ENCODE measurements at places on chromosomes 5 and 9.

GRCh38 chr5:44266882-44267576 is 122.2 kb downstream of the FGF10 start:
- no peak for DNase-seq

DNA sequence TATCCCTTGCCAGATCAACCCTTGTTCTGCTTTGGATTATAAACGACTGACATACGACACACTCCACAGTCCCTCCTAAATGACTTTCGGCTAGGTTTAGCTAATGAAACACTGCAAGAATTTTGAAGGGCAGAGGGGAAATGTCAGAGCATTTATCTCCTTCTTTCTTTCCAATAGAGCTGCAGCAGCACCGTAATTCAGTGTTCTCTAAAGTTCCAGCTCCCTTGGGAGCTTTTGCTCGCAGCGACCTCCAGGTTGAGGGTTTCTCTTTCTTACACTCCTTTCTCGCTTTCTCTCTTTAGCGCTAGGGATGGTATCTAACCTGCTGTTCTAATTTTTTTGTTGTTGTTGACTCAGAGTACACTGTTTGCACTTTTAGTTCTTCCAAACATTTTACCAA is 467.1 kb upstream of the ST8SIA4 start:
- DNase-seq, result no peak

DNA sequence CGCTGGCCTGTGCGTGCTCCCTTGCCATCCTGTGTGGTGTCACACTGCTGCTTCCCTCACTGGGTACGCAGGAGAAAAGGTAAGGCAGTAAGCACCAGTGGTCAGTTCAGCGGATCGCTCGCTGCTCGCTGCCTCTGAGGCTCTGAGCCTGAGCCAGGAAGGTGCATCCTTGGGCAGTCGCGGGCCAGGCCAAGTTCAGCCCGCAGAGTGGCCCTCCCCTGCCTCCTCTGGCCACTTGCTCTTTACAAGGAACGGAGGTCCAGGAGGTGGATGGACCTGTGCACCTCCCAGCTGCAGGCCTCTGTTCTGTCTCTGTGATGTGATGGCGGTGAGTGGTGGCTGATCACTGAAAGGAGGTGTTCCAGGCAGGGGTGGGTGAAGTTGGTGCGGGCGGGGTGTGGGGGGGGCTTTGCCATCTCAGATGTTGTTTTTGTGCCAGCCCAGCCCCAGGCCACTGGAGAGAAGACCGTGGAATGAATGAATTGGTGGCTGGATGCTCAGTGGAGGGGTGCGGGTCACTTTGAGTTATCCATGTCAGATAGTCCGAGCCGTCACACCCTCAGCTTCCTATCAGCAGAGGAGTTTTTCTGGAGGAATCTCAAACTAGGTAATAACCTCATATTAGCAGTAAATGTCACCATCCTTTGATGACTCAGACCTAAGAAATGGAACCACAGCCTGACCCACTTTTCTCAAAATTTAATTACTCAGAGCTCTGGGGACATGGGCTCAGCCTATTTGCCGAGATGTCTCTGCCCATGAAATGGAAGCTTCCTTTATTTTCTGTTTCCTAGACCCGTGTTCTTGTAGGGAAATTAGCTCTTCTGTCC is 7.3 kb downstream of the COL5A1 start:
- DNase-seq, result peak; percentile 90

GRCh38 chr5:84303315-84303714 is 81.4 kb downstream of the EDIL3 start:
- DNase-seq, result peak; percentile 37

DNA sequence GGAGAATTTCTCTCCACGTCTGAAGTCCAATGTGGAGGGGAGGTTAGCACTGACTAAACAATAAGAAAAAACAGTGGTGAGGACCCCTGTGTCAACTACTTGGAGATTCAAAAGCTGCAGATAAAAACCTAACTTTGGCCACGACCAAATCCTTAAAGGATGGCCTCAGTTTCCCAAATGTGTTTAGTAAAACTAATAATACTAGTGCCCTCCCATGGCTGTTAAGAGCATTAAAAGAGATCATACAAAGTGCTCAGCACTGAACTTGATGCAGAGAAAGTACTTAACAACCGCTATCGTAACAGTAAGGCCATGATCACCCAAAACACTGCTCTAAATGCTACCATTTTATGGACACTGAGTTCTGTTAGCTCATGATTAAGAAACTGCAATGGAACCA is 288.4 kb downstream of the EBF1 start:
- DNase-seq, result no peak

- DNase-seq, result no peak
These were observed 151.7 kb downstream of the TTC39B start for GRCh38 chr9:15155323-15155722.

- peak; percentile 81 for DNase-seq
These were observed 102.1 kb upstream of the RANBP3L start for GRCh38 chr5:36403632-36404311.

DNA sequence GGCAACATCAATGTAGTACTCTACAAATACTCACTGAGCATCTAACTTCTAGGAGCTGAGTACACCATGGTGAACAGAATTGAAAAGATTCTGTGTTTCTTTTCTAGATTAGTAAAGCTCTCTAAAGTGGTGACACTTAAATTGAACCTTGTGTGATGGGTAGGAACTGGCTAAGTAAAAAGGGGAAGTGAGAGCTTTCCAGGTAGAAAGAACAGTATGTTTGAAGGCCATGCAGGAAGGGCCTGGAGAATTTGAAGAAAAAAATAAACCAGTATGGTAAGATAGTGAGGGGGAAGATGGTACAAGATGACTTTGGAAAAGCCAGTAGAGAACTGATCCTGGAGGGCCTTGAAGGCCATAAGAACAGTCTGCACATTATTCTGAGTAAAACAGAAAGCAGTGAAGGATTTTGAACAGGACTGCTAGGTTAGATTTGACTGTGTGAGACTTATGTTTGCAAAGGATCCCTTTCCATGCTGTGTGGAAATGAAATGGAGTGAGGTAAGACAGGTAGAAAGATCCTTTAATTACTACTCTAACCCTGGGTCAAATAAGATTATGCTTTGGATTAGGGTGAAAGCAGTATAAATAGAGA is 46.7 kb upstream of the UBQLN1 start:
- no peak for DNase-seq

- no peak for DNase-seq
These were observed 79.6 kb downstream of the PRKACG start for GRCh38 chr9:68934329-68934644.

GRCh38 chr9:6978591-6978990 is 220.8 kb downstream of the KDM4C start:
- DNase-seq, result no peak

- no peak for DNase-seq
These were observed 71.4 kb upstream of the STARD4 start for GRCh38 chr5:111583758-111584203.

GRCh38 chr5:149853331-149853648 is 91.3 kb downstream of the PDE6A start:
- no peak for DNase-seq

DNA sequence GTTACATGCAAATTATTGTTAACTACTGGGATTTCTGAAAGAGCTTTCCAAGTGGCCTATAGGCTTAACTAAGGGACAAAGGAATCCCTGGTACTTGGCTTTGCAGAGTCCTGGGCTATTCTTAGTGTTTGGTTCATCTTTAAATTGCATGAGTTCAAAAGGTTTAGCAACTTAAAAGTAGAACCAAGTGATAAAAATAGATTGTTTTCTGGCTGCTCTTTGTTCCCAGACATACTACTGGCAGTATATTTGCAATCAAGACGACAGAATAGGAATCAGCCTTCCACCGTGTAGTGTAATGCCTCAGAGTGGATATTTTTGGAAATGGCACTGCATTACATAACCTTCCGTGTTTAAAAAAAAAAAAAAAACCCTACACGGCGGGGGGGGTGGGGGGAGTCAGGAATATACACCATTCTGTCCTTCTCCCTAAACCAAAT is 1.0 kb downstream of the NREP start:
- peak; percentile 79 for DNase-seq

GRCh38 chr5:60835554-60835953 is 8.5 kb downstream of the ELOVL7 start:
- peak; percentile 53 for DNase-seq

DNA sequence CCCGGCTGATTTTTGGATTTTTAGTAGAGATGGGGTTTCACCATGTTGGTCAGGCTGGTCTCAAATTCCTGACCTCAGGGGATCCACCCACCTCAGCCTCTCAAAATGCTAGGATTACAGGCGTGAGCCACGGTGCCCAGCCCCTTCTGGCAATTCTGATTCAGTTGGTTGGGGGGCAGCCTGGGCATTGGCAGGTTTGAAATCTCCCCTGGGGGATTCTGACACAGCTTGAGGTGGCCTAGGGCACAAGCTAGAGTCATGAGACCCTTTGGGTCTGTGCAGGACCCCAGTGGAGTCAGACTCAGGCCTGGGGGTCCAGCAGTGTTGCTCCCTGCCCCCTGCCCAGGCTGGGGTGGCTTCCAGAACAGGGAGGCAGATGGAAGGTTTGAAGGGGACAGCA is 239.8 kb downstream of the PBX3 start:
- DNase-seq, result no peak

DNA sequence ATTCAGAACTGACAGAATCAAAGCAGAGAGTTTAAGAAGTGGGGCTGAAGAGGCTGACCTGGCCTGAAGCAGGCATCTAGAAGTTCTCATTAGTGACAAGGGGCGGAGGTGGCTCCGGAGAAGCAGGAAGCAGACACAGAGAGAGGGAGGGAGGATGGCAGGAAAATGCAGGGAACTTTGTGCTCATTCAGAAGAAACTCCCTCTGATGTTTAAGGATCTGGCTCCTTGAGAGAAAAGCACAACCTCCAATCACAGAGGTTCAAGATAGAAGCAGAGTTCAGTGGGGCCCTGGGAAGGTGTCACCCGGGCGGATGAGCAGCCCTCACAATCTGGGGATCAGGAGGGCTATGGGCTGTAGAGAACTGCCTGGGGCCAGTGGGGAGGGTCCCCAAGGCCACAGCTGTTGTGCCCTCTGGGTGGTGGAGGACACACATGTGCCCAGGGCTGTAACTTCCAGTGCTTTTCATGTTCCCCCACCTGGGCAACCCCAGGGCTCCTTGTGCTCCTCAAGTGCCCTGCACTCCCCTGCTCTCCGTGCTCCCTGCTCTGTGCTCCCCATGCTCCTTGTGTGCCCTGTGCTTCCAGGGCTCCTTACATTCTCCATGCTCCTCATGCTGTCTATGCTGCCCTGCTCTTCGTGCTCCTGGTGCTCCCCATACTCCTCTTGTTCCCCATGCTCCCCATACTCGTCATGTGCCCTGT is 51.4 kb downstream of the TRIP13 start:
- no peak for DNase-seq

DNA sequence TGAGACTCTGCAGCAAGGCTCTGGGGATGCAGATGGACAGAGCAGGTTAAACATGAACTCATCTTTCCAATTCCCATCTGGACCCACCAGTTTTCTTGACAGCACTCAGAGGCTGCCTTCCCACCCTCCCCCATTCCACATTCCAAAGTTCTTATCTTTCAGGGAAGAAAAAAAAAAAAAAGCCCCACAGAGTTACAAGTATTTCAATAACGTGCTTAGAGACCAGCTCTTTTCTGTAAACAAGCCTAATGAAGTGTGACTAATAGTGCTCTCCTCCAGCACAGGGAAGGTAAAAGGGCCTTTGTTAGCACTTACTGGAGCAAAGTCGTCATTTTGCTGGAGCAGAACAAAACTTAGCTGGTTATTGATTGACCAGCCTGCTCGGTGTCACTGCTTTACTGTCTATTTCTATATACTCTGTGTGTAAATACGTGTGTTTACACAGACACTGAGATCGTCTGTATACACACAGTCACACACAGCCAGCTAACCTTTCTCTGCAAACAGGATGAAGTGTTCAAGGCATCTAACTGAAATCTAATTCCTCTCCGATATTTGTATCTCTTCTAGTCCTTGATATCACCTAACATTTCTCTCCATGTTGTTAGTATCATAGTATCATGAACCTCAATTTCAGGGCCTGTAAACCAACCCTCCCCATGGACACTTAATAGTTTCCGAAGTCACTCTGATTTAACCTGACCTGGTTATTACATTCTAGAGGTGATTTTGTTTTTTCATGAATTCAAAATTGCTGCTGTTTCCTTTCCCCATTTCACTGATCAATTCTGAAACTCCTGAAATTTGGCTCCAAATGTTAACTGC is 84.9 kb downstream of the ZNF608 start:
- DNase-seq, result peak; percentile 70

GRCh38 chr5:115785381-115786065 is 30.9 kb downstream of the CDO1 start:
- DNase-seq, result no peak

- DNase-seq, result no peak
These were observed 96.1 kb downstream of the GABRG2 start for GRCh38 chr5:162163663-162164062.

DNA sequence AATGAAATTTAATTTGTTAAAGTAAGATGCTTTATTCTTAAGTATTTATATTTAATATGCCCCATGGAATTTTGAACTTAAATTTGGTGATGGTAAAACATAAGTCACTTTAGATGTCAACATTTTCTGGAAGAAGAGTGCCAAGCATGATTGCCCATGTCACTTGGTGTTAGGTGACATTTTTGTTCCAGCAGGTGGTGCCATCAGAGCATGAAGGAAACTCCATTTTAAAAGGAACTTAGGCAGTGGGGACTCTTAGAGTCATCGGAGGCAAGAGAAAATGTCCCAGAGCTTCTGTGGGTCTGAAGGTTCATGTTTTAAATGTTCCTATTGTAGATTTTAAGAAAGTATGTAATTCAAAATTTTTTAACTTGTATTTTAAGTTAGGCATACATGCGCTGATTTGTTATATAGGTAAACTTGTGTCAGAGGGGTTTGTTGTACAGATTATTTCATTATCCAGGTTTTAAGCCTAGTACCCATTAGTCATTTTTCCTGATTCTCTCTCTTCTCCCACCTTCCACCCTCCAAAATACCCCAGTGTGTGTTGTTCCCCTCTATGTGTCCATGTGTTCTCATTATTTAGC is 789.3 kb downstream of the SEMA5A start:
- DNase-seq, result peak; percentile 78

- DNase-seq, result no peak
These were observed 115.8 kb downstream of the DPYSL3 start for GRCh38 chr5:147393874-147394672.

DNA sequence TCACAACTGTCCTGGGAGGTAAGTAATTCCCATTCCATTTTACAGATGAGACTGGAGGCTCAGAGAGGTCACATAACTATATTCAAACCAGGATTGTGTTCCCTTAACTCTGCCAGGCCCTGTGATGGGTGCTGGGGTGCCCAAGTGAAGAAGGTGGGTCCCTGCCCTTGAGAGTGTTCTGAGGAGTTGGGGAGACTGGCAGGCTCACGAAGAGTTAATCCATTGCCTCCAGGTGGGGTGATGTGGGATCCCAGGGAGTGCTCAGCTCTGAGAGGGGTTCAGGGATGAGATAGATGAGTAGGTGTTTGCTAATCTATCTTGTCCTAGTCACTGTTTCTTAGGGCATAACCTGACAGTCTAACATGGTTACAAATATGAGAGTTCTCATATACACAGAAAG is 36.7 kb downstream of the GSN start:
- DNase-seq, result no peak
